ENCODE measurements at places on chromosomes 1 and 21.

DNA sequence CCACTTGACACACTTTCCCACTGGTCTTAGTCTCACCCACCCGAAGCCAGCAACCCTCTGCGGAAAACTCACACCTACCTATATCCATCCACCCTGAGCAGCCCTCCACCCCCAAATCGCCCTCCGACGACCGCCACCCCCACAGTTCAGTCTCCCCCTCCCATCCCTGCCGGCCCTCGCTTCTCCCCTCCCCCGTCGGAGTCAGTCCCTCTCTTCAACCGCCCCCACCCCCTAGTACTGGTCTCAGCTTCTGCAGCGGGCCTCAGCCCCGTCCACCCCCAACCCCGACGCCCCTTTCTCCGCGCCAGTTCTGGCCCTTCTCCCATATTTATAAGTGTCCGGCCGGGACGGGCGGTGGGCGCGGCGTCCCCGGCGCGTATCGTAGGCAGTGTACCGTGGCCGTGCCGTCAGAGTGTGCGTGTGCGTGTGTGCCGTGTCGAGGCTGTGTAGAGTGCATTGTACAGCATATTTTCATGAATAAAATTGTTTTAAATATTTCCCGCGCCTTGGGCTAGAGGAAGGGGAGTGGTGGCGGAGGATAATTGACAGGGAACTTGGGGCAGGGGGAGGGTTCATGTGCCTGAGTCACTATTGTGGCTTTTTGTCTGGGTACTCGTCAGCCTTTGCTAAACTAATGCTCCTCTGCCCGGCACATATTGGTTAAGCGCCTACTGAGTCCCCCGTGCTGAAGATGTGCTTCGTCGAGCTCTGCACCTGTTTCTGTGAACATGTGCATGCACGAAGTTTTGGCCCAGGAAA is 22.0 kb downstream of the FOXO6 start:
- DNase-seq = no peak

DNA sequence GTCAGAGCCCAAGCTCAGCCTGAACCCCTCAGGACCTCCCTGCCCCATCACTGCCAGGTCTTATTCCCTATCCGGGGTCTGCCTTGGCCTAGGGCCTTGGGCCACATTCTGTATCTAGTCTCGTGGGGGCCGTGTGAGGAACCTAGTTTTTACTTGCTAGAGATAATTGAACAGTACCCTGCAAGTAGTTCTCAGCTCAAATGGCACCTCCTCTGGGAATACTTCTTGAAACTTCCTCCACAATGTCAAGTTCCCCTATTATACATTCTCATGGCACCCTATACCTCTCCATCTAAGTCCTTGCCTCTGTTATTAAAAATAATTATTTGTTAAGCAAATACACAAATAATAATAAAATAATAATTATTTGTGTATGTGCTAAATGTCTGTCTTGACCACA is 32.9 kb upstream of the CSF1 start:
- no peak for DNase-seq

- DNase-seq = no peak
Observed at GRCh38 chr1:145849356-145850160, 4.1 kb downstream of the NUDT17 start.

GRCh38 chr1:221704306-221704705 is 37.6 kb downstream of the DUSP10 start:
- no peak for DNase-seq

- DNase-seq = no peak
Observed at GRCh38 chr21:29826386-29826785, 113.4 kb downstream of the GRIK1 start.

GRCh38 chr1:30417701-30418046 is 305.7 kb downstream of the MATN1 start:
- DNase-seq = no peak

GRCh38 chr1:165204548-165204947 is 152.0 kb downstream of the LMX1A start:
- no peak for DNase-seq

DNA sequence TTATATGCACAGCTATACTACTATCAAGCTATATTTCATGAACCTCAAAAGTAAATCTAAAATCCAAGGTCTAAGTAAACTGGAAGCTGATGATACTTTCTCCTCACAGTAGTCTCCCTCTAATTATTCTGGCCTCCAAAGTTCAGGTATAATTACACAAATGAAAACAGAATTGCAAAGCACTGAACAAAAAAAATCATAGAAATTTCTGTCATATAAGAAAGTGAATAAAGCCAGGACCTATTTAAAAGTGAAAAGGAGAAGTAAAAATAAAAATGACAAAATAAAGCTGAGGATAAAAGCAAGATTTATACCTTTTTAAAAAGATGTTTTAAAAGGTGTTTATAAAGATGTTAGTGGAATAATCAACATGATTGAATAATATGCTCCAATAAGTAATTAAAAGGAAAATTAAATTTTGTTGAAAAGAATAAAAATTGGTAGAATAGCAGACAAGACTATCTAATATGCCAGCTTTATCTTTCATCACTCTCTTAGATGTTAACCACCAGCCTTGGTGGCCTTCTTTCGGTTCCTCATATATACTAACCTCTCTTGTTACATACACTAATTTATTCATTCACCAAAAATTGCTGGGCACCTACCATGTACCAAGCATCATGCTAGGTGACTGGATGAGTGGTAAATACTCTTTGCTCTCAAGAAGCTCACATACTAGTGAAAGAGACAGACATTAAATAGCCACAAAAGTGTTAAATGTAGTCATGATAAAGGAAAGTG is 25.1 kb downstream of the SHCBP1L start:
- no peak for DNase-seq

- no peak for DNase-seq
Observed at GRCh38 chr1:168893359-168893801, 164.4 kb upstream of the DPT start.

GRCh38 chr1:25784575-25785051 is 15.4 kb upstream of the SELENON start:
- no peak for DNase-seq

GRCh38 chr1:231162297-231162969 is 575 bp downstream of the TRIM67 start:
- no peak for DNase-seq

DNA sequence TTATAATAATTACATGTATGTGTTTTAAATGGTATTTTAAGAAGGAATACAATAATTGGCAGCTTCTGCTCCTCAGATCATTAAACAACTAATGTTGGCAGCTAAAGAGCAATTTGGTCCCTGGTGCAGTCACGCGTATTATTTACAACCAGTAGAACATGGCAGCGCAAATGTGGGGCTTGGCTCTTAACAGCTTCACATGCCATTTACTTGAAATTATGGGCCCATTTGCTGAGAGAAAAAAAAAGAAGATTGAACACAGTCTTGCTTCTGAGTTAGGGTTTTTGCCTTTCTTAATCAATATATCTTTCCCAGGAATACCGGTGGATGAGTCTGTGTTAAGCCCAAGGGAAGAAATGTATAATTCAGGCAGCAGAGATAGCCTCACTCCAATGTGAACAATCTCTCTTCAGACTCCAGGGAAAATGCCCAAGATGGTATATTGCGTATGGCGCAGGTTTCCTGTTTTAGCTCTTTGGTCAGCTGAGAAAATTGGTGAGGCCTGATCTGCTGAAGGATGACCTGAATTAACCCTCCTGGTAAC is 174.5 kb downstream of the DISC1 start:
- no peak for DNase-seq

DNA sequence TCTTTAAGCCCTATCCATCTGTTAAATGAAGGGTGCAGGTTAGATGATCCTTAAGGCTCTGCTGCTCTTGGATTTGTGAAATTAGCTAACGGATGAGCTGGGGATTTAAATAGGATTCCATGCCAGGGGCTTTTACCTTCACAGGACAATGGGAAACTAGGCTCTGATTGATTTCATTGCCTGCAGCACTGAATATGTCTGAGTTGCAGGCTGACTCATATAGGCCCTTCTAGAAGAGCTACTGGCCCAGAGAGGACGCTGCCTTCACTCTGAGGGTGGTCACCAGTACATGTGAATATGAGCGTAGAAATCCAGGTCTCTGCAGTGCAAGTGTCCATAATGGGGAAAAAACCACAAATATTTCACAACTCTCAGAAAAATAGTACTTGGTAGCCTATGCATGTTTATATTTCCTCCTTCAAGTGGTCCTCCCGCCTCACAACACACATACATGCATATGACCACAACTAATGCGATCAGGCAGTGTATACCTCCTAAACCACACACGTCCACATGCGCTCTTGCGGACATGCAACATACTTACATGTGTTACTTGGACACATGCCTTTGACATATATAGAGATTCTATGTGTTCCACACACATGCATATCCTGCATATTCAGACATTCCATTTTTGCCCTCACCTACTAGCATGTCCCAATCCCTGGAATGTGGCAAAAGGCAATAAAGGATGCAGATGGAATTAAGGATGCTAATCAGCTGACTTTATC is 233.8 kb upstream of the JUN start:
- no peak for DNase-seq

GRCh38 chr21:46393941-46394594 is 64.6 kb upstream of the DIP2A start:
- DNase-seq = no peak

DNA sequence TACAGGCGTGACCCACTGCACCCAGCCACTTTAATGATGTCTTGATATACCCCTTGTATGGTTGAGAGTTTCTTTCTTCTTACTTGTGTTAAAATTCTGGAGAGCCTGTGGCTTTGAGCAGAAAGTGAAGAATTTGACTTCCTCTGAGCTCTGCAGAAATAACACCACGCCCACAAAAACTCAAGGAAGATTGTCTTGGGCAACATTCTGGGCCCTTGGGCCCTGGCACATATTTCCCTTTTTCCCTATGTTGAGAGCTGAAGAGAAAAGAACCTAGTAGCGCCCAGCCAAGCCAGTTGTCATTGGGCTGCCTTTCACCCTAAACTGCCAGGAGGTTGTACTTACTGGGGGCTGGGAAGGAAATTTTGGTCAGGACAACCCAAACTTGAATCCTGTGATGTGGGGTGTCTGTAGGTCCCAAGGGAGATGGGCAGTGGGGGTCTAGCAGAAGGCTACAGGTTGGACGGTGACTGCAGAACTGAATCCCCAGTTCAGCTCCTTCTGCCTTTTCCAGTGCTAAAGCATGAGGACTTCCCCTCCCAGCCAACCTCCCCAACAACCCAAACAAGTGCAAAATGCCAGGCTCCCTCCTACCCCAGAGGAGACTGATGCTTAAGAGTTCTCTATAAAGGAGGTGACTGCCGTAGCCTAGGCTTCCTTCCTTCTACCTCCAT is 11.7 kb upstream of the SNAPIN start:
- no peak for DNase-seq

DNA sequence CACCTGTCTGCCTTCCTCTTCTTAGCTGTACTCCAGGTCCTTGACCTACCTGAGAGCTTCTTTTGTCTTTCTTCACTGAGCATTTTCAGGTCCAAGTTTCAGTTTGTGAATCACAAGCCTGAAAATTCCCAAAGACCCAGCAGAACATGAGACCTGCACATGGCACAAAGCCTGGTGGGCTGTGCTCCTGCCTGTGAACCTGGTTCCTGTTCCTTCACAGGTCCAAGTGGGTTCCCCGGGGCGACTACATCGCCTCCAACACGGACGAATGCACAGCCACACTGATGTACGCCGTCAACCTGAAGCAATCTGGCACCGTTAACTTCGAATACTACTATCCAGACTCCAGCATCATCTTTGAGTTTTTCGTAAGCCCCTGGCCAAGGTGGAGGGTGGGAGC is 42.1 kb upstream of the SARS1 start:
- no peak for DNase-seq

DNA sequence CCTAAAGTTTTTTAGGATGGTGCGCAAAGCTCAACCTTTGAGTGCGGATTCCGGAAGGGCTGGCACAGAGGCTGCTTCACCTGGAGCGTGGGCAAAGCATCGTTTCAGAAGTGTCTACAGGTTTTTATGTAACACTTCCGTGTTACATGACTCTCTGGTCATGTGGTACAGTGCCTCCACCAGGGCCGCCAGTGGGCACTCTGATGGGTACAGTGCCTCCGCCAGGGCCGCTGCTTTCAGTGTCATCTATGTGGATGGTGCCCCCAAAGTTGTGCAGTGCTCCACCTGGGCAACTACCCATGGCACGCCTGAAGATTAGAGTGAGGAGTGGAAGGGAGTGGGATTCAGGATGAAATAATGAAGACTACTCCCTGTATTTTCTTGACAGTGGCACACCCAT is 101.4 kb upstream of the C1orf174 start:
- DNase-seq = no peak

GRCh38 chr1:207026104-207026534 is 6.4 kb downstream of the C1orf116 start:
- no peak for DNase-seq

DNA sequence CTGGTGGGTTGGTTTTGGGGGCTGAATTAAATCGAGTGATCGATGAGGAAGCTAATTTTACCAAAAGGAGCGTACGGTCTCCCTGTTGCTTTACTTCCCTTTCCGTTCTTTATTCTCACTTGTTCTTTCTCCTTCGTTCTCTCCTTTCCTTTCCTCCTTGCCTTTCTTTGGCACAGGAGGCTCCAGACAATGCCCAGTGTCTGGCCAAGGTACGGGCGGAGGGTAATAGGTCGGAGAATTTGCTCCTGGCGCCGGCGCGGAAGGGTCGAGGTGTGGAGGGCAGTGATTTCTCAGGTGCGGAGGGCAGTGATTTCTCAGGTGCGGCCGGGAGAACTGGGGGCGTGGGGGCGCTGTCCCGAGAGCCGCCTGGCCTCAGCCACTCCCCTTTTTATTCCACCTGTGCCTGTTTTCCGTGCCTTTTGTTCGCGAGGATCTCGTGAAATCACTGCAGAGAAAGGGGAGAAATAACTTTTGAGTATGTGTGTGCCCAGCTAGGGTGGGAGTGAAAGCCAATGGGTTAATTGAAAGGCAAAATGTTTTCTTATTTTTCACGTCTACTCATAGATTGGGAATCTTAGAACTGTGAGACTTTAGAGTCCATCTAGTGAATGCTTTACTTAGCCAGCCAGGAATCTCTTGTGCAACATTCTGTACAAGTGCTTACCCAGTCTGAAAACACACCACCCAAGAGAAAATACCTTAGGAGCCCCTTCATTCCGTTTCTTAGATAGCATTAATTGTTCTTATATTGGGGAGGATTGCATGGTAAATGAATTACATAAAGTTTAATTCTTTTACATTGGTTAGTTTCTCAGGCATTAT is 1.3 kb downstream of the FNBP1L start:
- no peak for DNase-seq

GRCh38 chr1:95169548-95169947 is 52.4 kb downstream of the TLCD4 start:
- DNase-seq = no peak

GRCh38 chr1:21963477-21964217 is 13.2 kb upstream of the CELA3B start:
- no peak for DNase-seq

GRCh38 chr1:2784854-2785630 is 16.5 kb downstream of the TTC34 start:
- DNase-seq = no peak

DNA sequence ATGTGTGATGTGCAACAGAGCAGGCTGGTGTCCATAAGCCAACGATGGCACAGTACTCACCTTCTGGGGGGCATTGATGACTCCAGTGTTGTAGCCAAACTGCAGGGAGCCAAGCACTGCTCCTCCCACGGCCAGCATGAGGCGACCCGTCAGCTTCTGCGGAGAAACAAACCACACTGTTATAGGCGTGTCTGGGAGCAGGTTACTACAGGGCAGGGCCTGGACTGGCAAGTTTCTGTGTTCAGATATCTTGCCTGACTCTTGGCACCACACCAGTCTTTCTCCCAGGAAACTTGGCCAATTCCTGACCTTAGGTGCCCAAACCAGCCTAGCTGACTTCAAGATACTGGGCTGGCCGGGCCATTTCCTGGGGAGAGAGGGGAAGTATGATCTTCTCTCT is 15.5 kb downstream of the SLC2A1 start:
- no peak for DNase-seq

- DNase-seq = no peak
Observed at GRCh38 chr1:231315887-231316286, 21.8 kb downstream of the EXOC8 start.

GRCh38 chr1:219318826-219319225 is 145.1 kb downstream of the LYPLAL1 start:
- no peak for DNase-seq
